Right forelimb (tissue), 1 donor: ENCODE measurements at places on chromosomes 1 and 21.
A peak's percentile ranks its signal among the peaks of the same experiment; 100 is the strongest.

- peak; percentile 16 for DNase-seq
These were observed 42.4 kb upstream of the IL19 start for GRCh38 chr1:206727981-206728696.

GRCh38 chr1:40014253-40014706 is 26.2 kb upstream of the CAP1 start:
- no peak for DNase-seq

GRCh38 chr21:40504825-40505224 is 342.1 kb downstream of the DSCAM start:
- no peak for DNase-seq

- DNase-seq = no peak
These were observed 536.8 kb downstream of the KCNT2 start for GRCh38 chr1:196071447-196071846.

GRCh38 chr1:114558544-114558943 is 22.9 kb downstream of the BCAS2 start:
- no peak for DNase-seq

GRCh38 chr1:209176866-209177430 is 406.6 kb upstream of the CAMK1G start:
- no peak for DNase-seq

GRCh38 chr1:229136822-229137221 is 134.1 kb upstream of the RAB4A start:
- no peak for DNase-seq

GRCh38 chr1:165265196-165265838 is 91.2 kb downstream of the LMX1A start:
- DNase-seq = no peak

DNA sequence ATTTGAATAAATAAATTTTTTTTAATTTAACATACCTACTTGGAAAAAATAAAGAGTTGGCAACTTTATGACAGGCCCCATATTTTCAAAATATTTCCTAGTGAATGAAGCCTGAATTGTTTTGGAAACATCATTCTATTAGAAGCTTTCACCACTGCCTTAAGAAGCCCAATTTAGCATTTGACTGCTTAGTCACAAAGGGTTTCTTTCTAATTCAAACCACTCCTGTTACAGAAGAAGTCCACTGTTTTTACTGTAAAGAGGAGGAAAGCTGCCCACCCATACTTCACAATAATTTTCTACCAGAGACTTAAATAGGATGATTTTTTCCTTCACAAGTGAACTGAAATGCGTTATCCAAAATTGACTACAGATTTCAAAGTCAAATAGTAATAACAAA is 534.6 kb upstream of the PTBP2 start:
- no peak for DNase-seq

DNA sequence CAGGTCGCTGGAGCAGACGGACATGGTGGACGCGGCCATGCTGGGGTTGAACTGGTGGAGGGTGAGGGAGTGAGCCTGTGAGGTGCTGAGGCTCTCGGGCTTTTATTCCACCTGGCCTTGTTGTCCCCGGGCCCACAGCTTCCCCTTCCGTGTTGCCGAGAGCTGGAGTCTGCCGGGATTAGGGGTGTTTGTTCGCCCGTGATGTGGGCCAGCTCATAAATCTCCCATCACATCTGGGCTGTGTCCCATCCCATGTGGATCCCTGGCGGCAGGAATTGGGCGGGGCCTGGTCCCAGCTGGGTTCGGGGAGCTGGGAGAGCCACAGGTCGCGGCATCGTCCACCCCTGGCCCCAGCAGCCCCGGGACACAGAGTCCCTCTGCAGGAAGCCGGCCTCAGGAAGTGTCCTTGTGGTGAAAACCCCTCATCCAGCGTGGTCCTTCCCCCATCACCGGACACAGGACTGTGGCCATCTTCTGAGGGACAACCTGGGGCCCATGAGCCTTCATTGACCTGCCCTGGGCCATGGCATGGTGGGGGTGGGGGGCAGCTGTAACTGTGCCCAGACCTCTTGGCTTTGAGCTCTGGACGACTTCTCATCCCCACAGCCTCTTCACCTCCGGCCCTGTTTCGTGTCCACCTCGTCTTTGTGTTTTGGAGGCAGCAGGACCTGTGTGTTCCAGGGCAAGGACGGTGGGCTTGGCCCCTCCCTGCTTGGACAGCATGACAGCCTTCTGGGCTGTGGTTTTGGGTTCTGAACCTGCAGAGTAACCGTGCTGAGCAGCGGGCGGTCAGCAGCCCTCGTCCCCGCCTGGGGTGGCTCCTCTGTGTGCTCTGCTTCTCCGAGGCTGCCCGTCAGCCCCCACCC is at the start of gene KRTAP10-6:
Gene KRTAP10-6 (minus strand): TSS at position 60 of the 866 bp plus-strand sequence. CDS start 21 bp downstream, at position 39.
- peak; percentile 29 for DNase-seq

GRCh38 chr21:23639721-23640120 is 1967.6 kb downstream of the MRPL39 start:
- DNase-seq = no peak

DNA sequence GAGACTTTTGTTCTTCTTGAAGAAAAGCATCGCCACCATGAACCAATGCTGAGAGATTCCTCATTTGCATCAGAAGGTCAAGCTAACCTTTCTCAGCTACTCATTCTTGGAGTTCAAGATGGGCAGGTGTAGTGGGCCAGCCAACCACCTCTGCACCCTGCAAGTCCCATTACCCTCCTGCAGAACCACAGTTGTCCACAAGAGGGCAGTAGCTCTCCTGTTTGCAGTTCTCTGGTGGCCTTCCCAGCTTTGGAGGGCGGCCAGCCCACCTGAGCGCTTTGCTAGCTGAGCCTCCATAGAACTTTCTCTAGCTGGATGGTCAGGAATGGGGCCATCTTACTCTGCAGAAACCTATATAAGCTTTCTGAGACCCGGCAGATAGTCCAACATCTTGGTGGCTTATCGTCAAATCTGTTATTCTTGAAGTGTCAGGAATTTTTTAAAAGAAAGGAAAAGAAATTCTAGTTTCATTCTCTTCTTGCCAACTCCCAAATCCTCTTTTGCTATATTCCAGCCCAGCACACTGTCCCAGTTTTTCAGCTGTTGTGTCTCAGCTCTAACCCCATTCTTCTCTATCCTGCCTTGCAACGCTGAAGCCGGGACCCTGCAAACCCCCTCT is 11.0 kb upstream of the LMX1A start:
- peak; percentile 86 for DNase-seq

- no peak for DNase-seq
These were observed 30.7 kb upstream of the STMN1 start for GRCh38 chr1:25936947-25937346.

DNA sequence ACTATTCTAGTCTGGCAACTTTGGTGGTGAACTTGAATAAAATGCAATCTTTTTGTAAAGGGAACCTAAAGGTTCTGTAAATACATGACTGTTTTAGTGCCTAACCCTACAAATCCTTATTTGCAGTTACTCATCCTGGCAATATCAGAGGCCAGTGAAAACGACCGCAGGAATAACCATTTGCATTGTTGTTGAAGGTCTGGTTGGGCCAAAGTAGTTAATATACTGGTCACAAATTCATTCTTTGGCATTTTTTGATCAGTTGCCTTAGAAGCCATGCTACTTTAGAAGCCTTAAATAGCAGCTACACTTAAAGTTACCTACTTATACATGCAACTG is 93.7 kb downstream of the AHCTF1 start:
- DNase-seq = no peak

DNA sequence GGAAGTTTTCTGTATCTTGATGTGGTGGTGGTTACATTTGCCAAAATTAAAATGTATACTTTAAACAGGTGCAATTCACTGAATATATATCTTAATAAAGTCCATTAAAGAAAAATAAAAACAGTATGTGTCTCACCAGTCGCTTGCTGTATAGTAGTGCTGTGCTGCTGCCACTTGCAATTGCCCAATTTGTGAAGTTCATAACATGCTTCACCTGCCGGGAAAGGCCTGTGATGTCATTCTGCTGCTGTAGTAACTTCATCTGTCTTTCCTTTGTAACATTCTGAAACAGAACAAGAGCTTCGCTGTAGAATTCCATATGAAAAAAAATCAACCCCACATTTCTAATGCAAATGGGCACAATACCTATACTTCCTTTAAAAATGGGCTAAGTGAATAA is 83.4 kb downstream of the TRIM33 start:
- DNase-seq = no peak

GRCh38 chr1:51576085-51576444 is 40.8 kb upstream of the OSBPL9 start:
- no peak for DNase-seq

- DNase-seq = no peak
These were observed 18.6 kb downstream of the AK2 start for GRCh38 chr1:33018112-33018511.

- DNase-seq = peak; percentile 51
These were observed 53.8 kb upstream of the BCL10 start for GRCh38 chr1:85330214-85330631.

DNA sequence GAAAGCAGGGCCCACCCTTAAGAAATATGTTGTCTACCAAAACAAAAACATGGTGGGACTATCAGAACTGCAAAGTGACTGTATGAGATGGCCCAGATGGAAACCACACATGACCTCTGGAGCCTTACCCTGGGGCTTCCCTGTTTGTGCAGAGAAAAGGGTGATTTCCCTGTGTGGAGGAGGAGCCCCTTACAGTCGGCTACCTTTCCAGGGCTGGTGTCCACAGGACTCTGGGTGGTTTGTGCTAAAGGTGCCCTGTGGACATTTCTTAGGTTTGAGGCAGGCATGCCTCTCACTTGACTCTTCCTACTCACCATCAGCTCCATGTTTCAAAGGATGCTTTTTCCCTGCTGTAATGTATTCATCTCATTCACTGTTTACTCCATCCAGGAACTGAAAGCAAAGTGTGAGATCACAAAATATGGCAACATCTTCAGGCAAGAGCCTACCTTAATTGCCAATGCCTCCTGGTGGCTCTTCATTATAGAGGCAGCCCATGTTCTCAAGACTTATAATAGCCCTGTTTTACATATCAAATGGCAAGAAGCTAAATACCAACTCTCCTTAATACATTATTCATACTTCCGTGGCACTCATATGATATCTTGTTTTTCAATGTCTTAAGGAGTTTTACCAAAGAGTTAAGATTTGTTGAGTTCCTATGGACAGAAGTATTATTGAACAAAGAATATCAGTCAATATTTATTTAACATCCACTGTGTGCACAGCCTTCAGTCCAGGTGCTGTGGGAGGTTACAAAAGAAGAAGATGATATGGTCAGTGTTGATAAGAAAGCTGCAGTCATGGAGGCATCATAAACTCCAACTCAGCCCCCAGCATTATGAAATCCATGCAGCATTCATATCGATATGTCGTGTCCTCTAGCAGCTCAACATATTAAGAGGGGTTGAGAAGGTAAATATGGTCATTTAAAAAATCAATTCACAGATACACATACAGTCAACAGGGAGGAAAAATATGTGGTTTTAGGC is 15.5 kb upstream of the TFF3 start:
- no peak for DNase-seq

- DNase-seq = no peak
These were observed 1.2 kb upstream of the SEMA6C start for GRCh38 chr1:151147665-151148064.

DNA sequence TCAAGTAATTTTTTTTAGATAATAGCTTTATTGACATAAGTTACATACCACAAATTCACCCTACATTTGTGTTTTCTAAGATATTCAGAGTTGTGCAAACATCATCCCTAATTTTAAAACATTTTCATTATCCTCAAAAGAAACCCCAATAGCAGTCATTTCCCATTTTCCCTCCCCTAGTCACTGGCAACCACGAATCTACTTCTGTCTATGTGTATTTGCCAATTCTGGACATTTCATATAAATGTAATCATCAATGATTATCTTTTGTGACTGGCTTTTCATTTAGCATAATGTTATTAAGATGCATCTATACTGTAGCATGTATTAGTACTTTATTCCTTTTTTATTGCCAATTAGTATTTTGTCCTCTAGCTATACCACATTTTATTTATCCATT is 88.8 kb upstream of the SLFNL1 start:
- no peak for DNase-seq

GRCh38 chr1:56229186-56229585 is 350.2 kb downstream of the PLPP3 start:
- no peak for DNase-seq

- no peak for DNase-seq
These were observed 155.3 kb downstream of the ADSS2 start for GRCh38 chr1:244296447-244296846.

GRCh38 chr1:155093911-155094621 is 15.4 kb downstream of the EFNA3 start:
- DNase-seq = peak; percentile 75

DNA sequence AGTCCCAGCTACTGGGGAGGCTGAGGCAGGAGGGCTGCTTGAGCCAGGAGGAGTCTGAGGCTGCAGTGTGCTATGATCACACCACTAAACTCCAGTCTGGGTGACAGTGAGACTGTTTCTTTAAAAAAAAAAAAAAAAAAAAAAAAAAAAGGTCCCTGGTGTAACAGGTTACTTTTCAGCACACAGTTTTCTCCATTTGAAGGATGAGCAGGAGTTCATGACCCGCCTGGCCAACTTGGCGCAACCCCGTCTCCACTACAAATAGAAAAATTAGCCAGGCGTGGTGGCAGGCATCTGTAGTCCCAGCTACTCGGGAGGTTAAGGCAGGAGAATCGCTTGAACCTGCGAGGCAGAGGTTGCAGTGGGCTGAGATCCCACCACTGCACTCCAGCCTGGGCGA is 12.4 kb downstream of the HNRNPR start:
- DNase-seq = no peak

DNA sequence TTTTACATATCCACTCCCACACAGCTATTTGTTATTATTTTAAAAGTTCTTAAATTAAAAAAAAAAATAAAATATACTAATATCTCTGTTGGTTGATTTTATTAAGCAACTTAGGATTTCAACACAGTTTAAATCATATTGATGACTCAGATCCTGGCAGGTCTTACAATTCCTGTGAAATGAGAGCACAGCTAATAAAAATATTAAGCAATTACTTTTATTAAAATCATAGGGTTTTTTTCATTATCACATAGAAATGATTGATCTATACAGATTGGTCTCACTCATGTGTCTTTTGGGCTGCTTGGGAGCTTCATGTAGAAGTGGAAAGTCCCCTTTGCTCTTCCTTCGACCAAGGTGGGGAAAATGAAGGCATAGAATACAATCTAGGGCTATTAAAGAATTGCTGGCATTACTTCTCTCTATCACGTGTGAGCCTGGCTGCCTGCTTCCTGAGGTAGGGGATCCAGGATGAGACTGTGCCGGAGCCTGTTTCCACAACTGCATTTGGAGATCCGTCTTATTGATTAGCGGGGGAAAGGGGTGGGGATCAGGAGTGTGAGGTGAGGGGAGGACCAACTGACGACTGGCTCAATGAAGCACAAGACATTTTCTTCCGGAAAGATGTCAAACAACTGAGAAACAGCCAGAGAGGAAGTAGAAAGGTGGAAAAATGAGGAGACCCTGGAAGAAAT is 858.0 kb downstream of the USP25 start:
- DNase-seq = peak; percentile 51

GRCh38 chr1:226111883-226112261 is 49.4 kb downstream of the H3-3A start:
- DNase-seq = peak; percentile 68

- no peak for DNase-seq
These were observed 14.2 kb upstream of the HSPG2 start for GRCh38 chr1:21951226-21951870.

DNA sequence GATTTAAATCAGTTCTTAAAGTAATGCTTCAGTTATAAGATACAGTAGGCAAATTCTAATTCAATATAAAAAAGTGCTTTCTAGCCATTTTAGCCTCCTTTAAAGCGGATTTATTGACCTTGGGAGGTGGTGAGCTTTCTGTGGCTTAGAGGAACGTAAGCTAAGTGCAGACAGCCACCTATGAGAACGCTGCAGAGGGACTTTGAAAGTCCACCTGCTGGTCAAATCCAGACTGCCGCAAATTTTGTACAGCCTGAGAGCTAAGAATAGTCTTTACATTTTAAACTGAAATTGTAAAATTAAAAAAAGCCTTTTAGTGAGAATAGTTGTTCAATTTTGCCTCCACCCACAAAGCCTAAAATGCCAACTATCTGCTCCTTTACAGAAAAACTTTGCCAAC is 67.0 kb upstream of the SSX2IP start:
- DNase-seq = no peak
